Kidney tubule cell (primary cell): ENCODE measurements at places on chromosomes 12 and 14.

DNA sequence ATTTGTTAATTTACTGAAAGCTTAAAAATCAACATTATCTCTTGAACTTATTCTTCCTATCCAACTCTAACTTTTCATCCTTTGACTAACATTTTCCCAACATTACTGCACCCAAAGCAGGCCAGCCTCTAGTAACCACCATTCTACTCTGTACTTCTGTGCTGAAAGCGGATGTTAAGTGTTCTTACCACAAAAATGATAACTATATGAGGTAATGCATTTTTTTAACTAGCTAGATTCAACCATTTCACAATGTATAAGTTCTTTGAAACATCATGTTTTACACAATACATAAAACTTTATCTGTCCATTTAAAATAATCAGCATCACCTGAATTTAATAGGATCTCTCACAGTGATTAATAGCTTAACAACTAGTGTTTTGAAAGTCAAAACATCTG, 468.5 kb upstream of the MGAT4C start:
- DNase-seq, result no peak

DNA sequence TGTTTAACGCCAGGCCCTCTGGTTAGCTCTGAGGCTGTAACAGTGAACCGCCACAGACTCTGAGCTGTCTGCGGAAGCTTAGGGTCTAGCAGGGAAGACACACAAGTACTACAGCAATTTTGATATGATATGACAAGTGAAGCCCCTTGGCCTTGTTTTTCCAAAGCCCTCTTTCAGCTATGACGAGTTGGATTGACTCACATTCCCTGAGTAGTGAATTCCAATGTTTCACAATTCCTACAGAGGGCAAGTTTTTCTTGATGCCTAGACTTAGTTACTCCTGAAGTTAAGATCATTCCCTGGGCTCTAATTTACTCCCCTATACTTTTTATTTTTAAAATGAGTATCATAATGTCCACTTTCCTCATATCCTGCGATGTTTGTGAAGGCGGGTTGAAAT, 53.3 kb upstream of the CISTR start:
- DNase-seq, result no peak

GRCh38 chr14:21498540-21499526, 12.3 kb downstream of the METTL3 start:
- DNase-seq, result peak; percentile 78

- no peak for DNase-seq
Observed at GRCh38 chr12:124438437-124439056, 128.9 kb downstream of the NCOR2 start.

DNA sequence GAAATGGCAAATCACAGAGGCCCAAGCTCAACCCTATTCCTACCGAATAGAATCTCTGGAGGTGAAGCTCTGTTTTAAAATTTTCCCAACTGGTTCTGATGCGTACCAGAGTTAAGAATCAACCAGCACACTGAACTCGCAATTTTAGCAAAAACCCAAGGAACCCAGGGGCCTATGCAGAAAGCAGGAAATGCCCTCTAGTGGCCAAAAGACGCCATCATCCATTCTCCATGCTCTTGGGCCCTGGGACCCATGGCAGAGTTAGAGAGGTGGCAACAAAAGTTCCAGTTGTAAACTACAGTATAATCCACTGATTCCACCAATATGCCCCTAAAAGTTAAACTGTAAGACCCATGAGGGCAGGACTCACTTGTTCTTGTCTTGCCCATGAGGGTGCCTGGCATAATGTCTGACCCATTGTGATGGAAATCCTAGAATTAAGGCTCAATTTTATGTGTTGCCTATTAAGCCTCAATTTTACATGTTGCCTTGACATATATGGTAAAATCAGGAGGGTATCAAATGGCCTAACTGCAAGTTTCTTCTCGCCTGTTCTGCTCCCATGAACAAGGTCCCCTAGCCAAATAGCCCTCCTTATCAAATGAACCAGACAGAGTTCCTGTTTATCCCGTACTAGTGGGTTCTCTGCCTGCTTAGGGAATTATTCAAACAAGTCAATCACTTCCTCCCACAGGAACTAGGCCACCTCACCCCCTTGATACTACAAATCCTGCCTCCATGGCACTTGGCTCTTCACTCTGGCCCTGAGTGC, 137.5 kb upstream of the CPM start:
- DNase-seq, result peak; percentile 77

DNA sequence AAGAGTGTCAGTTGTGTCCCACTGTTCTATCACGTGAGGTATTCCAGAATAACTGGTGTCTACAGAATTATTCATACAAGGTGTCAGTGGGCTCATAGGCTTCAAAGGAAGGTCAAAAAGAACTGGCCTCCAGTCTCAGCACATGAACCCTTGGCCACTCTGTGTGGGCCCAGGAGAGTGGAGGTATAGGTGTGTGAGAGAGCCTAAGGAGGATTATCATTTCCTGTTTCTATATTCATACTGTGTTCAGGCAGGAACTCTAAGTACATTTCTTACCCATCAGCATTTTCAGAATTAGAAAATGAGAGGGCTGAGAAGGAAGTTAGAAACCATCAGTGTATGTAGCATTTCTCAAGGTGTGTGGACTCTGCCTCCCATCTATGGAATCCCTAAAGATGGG, 87.0 kb downstream of the BTG1 start:
- DNase-seq, result no peak

DNA sequence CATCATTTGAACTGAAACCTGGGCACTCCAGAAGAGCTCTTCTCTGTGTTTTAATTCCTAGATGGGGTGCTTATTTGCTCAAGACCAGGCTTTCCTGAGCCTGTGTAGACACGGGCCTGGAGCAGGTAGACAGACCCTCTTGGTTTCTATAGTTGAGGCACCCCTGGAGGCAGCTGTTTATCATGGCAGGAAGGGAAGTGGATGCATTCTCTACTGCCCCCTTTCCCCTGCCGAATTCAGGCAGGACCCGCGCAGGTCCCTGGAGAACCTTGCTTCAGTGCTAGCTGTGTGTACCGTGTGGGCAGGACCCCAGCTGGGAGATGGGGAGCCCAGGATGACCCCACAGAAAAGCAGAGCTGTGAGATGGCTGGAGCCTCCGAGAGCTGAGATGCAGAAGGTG, 6.0 kb downstream of the CACNA1C start:
- no peak for DNase-seq

DNA sequence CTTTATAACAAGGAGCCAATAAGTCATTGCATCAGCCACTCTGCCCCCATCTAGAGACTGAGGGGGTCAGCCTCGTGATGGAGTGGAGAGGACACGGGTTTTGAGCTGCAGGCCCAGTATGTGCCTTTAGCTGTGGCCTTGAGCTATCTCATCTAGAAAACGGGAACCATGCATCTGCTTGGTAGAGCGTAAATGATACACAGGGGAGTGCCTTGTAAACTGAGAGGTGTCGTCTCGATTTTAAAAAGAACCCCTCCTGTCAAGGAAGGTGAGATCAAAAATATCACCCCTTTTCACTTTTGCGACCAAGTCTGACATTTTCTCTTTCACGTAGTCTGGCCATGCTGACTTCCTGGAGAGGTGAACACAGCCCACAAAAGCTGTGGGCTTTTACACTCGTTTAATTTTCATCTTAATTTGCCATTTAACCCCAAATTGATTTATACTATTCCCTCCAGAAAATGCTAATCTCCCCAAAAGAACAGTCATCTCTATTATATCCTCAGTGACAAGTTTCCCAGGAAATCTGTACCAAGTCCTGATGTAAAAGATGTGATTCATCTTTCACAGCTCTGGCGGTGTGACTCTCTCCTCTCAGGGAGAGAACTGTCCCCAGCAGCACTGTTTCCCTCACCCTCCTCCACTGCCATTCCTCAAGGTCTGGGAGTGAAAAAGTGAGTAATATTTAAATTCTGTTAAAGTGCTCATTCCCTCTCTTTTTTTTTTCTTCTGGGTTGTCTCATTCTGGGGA, 30.6 kb downstream of the VCPKMT start:
- peak; percentile 84 for DNase-seq

DNA sequence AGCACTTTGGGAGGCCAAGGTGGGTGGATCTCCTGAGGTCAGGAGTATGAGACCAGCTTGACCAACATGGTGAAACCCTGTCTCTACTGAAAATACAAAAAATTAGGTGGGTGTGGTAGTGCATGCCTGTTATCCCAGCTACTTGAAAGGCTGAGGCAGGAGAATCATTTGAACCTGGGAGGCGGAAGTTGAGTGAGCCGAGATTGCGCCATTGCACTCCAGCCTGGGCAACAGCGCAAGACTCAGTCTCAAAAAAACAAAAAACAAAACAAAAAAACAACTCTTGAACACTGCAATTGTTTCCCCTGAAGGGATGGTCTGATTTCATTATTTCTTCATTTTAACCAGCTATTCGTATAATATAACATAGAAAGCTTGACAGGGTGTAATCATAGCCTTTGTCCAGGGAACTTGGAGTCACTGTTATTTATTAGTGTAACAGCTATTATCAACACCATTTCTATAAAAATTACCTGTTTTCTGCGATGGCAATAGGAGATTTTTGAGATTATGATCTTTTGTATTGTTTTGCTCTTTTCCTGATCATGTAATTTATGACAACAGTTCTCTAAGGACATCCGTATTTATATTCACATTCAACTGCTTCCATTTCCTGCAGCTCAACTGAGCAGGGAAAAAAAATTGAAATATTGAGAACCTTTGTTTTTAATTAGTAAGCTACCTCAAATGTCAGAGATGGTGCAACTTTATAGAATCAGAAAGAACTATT, 94.7 kb downstream of the DIP2B start:
- DNase-seq, result no peak

DNA sequence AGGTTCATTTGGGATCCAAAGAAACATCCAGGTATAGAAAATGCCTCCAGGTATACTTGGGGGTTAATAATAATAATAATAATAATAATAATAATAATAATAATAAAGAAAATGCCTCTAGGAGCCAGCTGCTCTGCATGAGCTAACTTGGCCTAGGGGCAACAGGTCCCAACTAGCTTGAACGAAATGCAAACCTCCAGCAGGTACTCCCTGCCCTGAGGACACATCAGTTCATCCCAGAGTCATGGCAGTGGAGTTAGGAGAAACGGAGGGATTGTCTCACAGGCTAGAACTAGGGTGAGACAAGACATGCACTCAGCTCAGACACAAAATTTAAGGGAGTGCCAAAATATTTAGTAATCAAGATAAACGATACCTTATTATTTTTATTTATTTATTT, 12.5 kb upstream of the TMEM229B start:
- no peak for DNase-seq

GRCh38 chr12:83904175-83904574, 1008.4 kb downstream of the SLC6A15 start:
- DNase-seq, result no peak

- no peak for DNase-seq
Observed at GRCh38 chr12:130701402-130701744, 14.7 kb downstream of the RIMBP2 start.

DNA sequence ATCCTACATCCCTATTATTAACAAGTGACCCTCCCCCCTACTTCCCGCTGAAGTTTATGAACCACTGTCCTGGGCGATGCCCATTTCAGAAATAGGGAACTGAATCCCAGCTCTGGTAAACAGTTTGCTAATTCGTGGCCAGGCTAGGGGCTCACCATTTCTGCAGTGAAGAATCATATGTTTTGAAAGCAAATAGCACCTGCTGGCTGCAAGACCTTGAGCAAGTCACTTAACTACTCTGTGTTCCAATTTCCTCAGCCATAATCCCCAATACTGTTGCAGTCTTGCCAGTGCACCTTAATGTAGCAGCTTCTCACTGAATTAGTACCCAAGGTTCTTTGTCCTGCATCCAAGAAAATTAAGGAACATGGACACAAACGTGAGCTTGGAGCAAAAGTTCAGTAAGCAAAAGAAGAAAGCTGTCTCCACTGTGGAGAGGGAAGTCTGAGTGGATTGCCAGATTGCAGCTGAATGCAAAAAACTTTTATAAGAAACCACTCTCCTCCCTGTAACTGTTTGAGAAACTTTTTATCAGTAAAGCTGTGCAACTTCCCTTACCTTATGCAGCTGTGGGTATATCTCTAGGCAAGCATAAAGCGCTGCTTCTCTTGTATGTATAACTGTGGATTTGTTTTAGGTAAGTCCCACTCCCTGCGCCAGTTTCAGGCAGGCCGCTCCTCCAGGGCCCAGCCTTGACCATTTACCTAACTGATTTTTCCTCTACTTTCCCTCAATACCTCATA, 824 bp downstream of the OAS1 start:
- no peak for DNase-seq

DNA sequence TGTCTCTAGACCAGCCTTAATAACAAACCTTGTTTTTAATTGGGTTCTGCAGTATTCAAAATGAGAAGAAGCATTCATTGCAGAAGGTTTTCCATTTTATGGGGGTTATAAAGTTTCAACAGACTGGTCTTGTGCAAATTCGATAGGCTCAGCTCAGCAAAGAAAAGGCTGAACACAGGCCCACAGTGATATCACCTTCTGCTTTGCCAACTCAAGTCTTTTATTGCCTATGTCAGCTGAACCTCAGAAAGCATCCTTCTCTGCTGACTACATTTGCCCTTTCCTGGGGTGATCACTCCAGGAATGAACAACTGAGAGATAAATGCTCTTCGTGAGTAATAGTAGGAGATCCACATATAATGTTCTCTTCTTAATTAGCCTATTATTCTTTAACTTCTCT, 134.5 kb upstream of the CCDC175 start:
- DNase-seq, result no peak

DNA sequence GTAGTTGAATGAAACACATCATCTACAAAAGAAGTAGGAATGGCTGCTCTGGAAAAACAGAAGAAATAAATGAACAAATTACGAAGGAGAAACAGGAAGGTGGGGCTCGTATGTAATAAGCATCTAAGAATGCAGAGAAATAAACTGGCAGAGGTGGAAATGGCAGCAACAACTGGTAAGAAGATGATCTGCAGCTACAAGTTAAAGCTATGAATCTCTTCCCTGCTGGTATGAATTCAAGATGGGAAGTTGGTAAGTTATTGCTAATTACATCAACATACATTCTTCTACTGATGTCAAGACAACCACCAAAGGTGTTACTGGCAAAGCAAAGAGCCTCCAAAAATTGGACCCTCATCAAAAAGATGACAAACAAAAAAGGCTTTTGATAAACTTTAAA, 59.8 kb downstream of the HECTD4 start:
- no peak for DNase-seq

GRCh38 chr12:3752741-3753486, at the start of gene CRACR2A:
CRACR2A (minus strand) TSS chr12:3753109; CDS start chr12:3696999, 56,110 bp downstream.
- peak; percentile 71 for DNase-seq

GRCh38 chr12:72505227-72505626, 233.1 kb downstream of the TRHDE start:
- DNase-seq, result no peak

DNA sequence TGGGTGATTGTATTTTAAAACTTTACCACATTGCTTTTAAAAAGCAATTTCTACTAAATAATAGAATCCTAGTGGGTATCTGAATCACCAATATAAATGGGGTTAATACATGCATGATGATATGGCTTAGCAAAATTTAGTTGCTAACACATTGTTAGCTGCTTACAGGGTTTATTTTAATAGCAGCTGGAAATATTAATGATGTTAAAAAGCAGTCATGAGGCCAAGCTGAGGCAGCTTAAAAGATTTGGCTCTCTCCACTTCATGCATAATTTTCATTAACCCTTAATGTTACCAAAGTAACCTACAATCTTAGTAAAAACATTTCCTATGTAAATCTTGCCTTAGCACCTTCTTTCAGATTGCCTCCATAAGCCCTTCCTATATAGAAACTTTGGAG, 49.2 kb upstream of the CNOT2 start:
- DNase-seq, result no peak

- peak; percentile 98 for DNase-seq
Observed at GRCh38 chr14:51547260-51547659, 104.5 kb upstream of the FRMD6 start.
